ENCODE measurements at places on chromosomes 5 and 9. TPM values are rescaled to one million over a fixed set of nuclear protein-coding genes. Genes with fewer than 3 reads are reported as not detected.

OR1Q1 gene
- not detected for total RNA-seq

F2R gene
- 42.4 TPM for total RNA-seq

TEX53 gene
- not detected for total RNA-seq

ENTREP1 gene
- 0.44 TPM for total RNA-seq

DHX29 gene
- 29.6 TPM for total RNA-seq

FAF2 gene
- total RNA-seq: 50.3 TPM

WDR70 gene
- total RNA-seq: 52.0 TPM

CDC20B gene
- total RNA-seq: not detected

PTPRD gene
- 139 TPM for total RNA-seq

GRCh38 chr9:28841775-28842174 lies 1268.5 kb upstream of the C9orf72 start:
- DNase-seq: no peak
- H3K27ac ChIP-seq: no peak overlapping the region
- H3K4me3 ChIP-seq: no peak overlapping the region
- peaks cover 11% of the 10 kb centered on the region for H3K36me3 ChIP-seq
- H3K27me3 ChIP-seq: no peaks in the 10 kb centered on the region

- peaks cover 5% of the 10 kb centered on the region for H3K4me1 ChIP-seq
- H3K27me3 ChIP-seq: peaks cover 27% of the 10 kb centered on the region
- no peak overlapping the region for H3K4me3 ChIP-seq
- no peaks in the 10 kb centered on the region for H3K36me3 ChIP-seq
Observed at GRCh38 chr9:130430232-130430631, 14.5 kb upstream of the ASS1 start.

GRCh38 chr5:446066-446882 lies 3.3 kb downstream of the EXOC3 start:
- no peak for DNase-seq
- H3K4me1 ChIP-seq: peaks cover 18% of the 10 kb centered on the region
- H3K27me3 ChIP-seq: no peaks in the 10 kb centered on the region
- H3K4me3 ChIP-seq: peak overlapping the region; percentile 81
- peaks cover 35% of the 10 kb centered on the region for H3K36me3 ChIP-seq

- H3K27ac ChIP-seq: no peak overlapping the region
- no peak overlapping the region for H3K4me3 ChIP-seq
- H3K4me1 ChIP-seq: peaks cover 45% of the 10 kb centered on the region
- H3K36me3 ChIP-seq: no peaks in the 10 kb centered on the region
- DNase-seq: no peak
Observed at GRCh38 chr5:74409712-74410111, 230.8 kb downstream of the ENC1 start.

GRCh38 chr5:59790776-59791475 lies 102.6 kb downstream of the PDE4D start:
- H3K4me3 ChIP-seq: no peak overlapping the region
- H3K36me3 ChIP-seq: no peaks in the 10 kb centered on the region
- H3K27me3 ChIP-seq: no peaks in the 10 kb centered on the region
- peaks cover 10% of the 10 kb centered on the region for H3K4me1 ChIP-seq
- no peak overlapping the region for H3K27ac ChIP-seq

GRCh38 chr9:73183917-73184861 lies 32.5 kb downstream of the ANXA1 start:
- H3K36me3 ChIP-seq: no peaks in the 10 kb centered on the region
- H3K4me1 ChIP-seq: peaks cover 6% of the 10 kb centered on the region
- H3K4me3 ChIP-seq: no peak overlapping the region
- no peaks in the 10 kb centered on the region for H3K27me3 ChIP-seq
- no peak for DNase-seq

DNA sequence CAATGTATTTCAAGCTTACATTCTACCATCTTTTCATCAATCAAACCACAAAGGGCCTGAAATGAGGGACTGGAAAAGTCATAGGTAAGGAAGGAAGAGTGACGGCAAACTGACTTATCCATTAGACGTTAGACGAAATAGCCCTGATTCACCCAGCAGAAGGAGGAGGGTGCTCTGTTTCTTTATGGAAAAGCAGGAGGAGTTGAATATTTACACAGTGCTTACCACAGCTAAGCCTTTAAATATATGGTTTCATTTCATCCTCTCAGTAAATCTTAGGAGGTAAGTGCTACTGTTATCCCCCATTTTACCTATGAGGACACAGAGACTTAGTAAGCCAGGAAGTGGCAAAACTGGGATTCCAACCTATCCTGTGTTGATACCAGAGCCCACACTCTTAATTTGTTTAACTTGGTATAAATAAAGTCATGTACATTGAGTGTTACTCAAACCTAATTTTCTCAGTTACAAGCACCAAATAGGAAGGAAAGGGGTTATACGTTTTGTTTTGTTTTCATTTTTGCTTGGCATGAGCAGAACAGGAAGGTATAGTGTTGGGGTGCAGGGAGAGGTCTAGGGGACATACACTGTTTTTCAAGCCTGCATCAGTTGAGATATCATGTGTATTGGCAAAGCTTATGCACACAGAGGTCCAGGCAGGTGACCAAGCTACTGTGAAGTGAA lies 98.1 kb upstream of the IFNK start:
- H3K36me3 ChIP-seq: peaks cover 5% of the 10 kb centered on the region
- no peak overlapping the region for H3K4me3 ChIP-seq
- H3K27ac ChIP-seq: peak overlapping the region; percentile 68
- peaks cover 35% of the 10 kb centered on the region for H3K4me1 ChIP-seq

DNA sequence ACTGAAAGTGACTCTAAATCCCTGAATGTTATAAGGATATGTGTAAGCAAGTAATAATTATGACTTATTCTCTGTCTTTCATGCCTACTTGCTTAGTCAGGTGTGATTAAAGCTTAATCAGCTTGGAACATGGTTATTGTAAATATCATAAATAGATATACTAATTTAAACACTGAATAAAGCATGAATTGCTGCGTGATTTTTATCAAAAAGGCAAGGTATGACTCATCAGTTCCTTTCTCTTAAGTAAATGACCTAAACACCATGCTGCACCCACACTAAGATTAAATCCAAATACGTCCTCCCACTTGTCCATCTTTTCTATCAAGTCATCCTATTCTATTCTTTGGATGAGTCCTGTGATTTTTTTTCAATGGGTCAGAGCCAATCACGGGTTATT lies 124.6 kb upstream of the MTAP start:
- H3K4me1 ChIP-seq: no peaks in the 10 kb centered on the region
- H3K27me3 ChIP-seq: no peaks in the 10 kb centered on the region
- DNase-seq: no peak
- H3K36me3 ChIP-seq: no peaks in the 10 kb centered on the region
- no peak overlapping the region for H3K27ac ChIP-seq
- no peak overlapping the region for H3K4me3 ChIP-seq

GRCh38 chr5:145764325-145764724 lies 70.8 kb downstream of the PRELID2 start:
- no peak overlapping the region for H3K4me3 ChIP-seq
- H3K27ac ChIP-seq: no peak overlapping the region
- H3K4me1 ChIP-seq: peaks cover 4% of the 10 kb centered on the region

DNA sequence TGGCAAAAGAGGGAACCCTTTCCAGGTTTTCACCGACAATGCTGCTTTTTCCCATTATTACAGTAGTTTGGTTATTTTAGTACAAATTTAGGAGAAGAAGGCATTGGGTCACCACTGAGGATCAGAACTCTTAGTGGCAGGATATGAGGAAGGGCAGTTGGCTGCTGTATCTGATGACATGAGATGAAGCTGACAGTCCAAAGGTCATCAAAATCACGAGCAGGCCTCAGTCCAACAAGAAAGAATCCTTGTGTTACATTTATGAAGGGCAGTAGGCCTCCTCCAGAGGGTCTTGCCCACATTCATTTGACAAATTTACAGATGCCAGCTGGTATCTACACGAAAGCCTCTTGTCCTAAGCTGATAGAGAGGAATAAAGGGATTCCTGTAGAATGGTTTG lies 49.5 kb upstream of the COL15A1 start:
- no peak overlapping the region for H3K27ac ChIP-seq
- H3K4me1 ChIP-seq: no peaks in the 10 kb centered on the region
- H3K4me3 ChIP-seq: no peak overlapping the region

- no peak for DNase-seq
- no peak overlapping the region for H3K27ac ChIP-seq
- H3K36me3 ChIP-seq: no peaks in the 10 kb centered on the region
- peaks cover 33% of the 10 kb centered on the region for H3K4me1 ChIP-seq
- no peak overlapping the region for H3K4me3 ChIP-seq
- peaks cover 18% of the 10 kb centered on the region for H3K27me3 ChIP-seq
Observed at GRCh38 chr9:105697871-105698270, 3.5 kb downstream of the TMEM38B start.

GRCh38 chr5:115977096-115977495 lies 14.8 kb downstream of the LVRN start:
- no peak overlapping the region for H3K4me3 ChIP-seq
- no peak for DNase-seq

DNA sequence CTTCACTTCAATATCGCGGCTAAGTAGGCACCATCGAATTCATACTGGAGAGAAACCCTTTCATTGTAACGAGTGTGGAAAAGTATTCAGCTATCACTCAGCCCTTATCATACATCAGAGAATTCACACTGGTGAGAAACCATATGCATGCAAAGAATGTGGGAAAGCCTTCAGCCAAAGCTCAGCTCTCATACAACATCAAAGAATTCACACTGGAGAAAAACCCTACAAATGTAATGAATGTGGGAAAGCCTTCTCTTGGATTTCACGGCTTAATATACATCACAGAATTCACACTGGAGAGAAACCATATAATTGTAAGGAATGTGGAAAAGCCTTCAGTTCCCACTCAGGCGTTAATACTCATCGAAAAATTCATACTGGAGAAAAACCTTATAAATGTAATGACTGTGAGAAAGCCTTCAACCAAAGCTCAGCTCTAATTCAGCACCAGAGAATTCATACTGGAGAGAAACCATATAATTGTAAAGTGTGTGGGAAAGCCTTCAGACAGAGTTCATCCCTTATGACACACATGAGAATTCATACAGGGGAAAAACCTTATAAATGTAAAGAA lies 9.5 kb downstream of the ZNF879 start:
- H3K4me3 ChIP-seq: no peak overlapping the region
- no peak overlapping the region for H3K27ac ChIP-seq
- H3K27me3 ChIP-seq: no peaks in the 10 kb centered on the region
- no peak for DNase-seq

GRCh38 chr5:132458651-132459030 lies 31.9 kb downstream of the IRF1 start:
- no peaks in the 10 kb centered on the region for H3K27me3 ChIP-seq
- H3K27ac ChIP-seq: no peak overlapping the region
- no peaks in the 10 kb centered on the region for H3K36me3 ChIP-seq
- no peak overlapping the region for H3K4me3 ChIP-seq

DNA sequence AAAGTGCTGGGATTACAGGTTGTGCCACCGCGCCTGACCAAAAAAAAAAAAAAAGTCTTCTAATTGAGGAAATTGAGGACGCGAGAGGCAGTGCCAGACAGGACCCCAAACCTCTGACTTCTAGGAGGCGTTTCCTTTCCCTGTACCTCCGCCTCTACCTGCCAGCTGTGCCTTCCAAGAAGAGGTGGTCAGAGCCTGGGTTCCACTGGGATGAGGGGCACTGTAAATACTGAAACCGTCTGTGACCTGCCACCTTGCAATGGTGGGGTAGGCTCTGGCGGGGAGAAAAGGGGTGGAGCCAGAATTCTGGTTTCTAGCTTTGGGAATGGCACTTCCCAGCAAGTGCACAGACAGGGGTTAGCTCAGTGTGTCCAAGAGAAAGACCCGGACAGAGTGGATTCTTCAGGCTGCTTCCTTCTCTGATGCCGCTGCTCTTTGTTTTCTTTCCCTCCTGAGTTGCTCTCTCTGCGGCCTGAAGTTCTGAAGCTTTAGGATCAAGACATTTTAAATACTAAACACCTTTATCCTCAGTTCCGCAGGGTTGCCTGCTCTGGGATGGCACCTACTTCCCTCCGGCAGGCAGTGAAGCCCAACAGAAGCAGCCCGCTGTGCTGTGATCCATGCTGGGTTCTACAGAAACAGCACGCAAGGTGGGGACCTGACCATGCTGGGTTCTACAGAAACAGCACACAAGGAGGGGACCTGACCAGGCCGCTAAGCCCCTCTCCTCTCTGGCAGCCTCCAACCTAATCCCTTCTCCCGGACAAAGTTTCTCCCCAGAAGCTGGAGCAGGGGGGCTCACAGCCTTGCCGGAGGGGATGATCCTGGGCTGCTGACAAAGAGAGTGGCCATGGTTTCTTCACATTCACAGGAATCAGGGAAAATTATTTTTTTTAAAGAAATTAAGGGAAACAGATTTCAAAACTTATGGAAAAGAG lies 65.2 kb downstream of the OTULIN start:
- peak overlapping the region; percentile 66 for H3K4me3 ChIP-seq
- DNase-seq: no peak
- H3K27ac ChIP-seq: no peak overlapping the region
- H3K36me3 ChIP-seq: peaks cover 13% of the 10 kb centered on the region
- no peaks in the 10 kb centered on the region for H3K27me3 ChIP-seq

DNA sequence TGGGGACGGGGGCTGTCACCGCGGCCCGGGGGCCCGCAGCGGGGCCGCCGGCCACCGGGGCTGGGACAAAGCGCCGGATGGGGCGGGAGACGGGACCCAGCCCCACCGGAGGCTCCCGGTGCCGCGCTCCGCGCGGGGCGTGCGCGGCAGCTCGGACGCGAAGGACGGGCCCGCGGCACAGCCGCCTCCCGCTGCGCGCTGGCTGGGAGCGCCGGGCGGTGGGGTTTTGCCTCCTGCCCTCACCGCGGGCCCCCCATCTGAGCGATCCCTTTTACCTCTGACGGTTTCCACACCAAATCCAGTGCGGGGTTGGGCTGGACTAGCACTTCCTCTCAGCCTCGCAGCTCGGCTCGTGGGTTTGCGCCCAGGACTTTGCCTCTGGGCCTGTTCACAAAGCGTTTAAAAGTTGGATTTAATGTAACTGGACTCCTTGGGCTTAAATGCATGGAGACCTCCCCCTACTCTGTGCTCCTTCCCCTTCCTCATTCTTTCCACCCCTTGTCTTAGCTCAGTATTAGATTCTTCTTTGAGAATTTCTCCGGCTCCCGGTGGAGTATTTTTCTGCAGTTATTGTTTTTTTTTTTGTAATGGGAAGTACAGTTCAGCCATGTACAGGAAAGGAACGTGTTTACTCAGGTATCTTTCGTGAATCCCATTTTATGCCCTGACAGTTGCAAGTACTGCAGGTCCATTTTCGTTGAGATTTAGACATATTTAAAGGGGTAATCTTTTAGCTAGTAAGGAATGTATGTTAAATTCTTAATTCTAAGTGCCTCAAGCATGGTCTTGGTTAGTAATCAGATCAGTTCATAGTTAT lies 691 bp downstream of the FCHO2 start:
- H3K36me3 ChIP-seq: no peaks in the 10 kb centered on the region
- peaks cover 4% of the 10 kb centered on the region for H3K27me3 ChIP-seq
- H3K4me1 ChIP-seq: peaks cover 34% of the 10 kb centered on the region
- H3K27ac ChIP-seq: peak overlapping the region; percentile 97
- DNase-seq: peak; percentile 38
- peak overlapping the region; percentile 95 for H3K4me3 ChIP-seq

GRCh38 chr9:16191191-16191590 lies 638.3 kb downstream of the CCDC171 start:
- no peak overlapping the region for H3K4me3 ChIP-seq
- H3K27ac ChIP-seq: no peak overlapping the region
- DNase-seq: no peak
- H3K4me1 ChIP-seq: peaks cover 25% of the 10 kb centered on the region
- H3K36me3 ChIP-seq: peaks cover 9% of the 10 kb centered on the region

Data from neural crest cell (in vitro differentiated cells).